Lower lobe of right lung (tissue), 2 donors: ENCODE measurements at places on chromosomes 6 and 20. TPM values are rescaled to one million over a fixed set of nuclear protein-coding genes. Genes with fewer than 3 reads are reported as not detected.

B3GAT2 gene
- total RNA-seq: 0.12 TPM

DNA sequence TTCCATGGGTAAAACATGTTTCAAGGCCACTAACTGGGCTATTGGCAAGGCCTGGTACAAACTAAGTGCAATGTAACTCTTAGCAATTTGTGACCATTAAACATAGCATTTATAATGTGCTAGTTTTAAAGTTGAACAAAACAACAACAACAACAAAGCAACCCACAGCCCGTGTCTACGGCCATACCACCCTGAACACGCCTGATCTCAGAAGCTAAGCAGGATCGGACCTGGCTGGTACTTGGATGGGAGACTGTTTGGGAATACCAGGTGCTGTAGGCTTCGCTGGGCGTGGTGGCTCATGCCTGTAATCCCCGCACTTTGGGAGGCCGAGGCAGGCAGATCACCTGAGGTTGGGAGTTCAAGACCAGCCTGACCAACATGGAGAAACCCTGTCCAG lies 61.0 kb downstream of the SGK1 start:
- DNase-seq: no peak

NXT1 gene
- 14.8 TPM for total RNA-seq

DNA sequence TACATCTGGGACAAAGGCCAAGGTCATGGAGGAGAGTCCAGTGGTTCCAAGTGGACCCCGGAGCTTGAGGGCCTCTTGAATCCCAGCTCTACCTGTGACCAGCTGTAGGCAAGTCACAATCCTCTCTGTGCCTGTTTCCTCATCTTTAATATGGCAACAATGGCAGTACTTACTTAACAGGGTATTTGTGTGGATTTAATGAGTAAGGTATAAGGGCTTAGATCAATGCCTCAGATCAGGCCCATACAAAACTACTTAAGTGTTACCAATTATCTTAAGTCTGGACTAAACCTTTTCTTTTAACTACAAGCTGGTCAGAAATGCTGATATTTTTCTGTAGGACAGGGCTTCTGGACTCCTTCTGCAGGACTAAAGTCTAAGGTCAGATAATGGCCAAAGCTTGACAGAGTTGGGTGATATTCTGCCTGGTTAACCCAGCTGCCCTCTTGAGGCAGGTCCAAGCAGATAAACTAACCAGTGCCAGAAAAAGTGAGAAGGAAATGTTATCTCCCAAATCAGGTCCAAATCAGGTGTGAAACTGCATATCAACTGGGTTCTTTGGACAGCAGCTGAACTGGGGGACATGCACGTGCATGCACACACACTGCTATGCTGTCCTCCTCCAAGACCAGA lies 2.2 kb downstream of the SULF2 start:
- DNase-seq: no peak

DNA sequence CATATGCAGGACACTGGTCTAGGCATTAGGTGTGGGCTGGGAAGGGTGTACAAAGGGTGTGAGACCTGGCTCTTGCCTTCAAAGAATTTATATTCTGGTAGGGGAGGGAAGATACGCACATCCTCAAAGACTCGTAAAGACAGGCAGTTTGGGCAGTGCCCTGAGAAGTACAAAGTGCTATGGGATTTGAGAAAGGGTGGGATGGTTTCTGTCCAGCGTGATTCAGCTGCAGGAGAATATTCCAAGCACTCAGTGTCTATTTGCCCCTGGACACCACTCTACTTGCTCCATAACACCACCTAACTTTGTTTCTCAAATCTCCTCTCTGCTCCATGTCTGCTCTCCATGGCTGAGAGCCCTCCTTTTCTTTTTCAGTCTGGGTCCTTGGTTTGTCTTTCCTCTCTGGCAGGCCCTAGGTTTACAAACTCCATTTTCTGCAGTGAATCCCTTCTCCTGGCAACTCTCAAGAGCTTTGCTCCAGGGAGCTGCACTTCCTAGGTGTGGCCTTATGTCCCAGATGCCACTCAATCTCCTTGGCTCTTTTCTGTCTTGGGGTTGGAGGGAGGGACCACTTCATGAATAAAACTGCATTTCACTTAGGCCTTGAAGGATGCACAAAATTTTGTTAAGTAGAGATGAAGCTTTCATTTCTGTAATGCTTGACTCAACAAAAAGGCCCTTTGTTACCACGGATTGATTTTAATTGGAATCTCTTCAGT lies 310.4 kb downstream of the CLIC5 start:
- DNase-seq: no peak

EYA4 gene
- 2.6 TPM for total RNA-seq
